ENCODE measurements at places on chromosomes 1 and 21.

GRCh38 chr1:181789395-181789794 lies 272.1 kb downstream of the ZNF648 start:
- DNase-seq, result no peak

GRCh38 chr21:32406405-32406804 lies 6.1 kb upstream of the EVA1C start:
- DNase-seq, result no peak

DNA sequence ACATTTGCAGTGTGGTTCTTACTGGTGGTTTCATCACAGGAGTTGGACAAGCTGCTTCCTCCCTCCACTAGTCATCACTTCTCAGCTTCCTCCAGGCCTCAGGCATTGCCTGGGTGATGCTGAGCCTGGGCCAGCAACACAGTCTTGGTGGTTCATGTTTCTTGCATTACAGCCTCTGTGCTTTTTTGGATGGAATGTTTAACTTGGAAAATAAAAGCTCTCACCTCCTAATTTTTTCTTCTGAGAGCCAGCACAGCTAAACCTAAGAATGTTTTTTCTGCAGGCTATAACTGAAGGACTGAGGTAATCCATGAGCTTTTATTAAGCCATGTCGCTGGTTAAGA lies 66.1 kb upstream of the RHOU start:
- no peak for DNase-seq

DNA sequence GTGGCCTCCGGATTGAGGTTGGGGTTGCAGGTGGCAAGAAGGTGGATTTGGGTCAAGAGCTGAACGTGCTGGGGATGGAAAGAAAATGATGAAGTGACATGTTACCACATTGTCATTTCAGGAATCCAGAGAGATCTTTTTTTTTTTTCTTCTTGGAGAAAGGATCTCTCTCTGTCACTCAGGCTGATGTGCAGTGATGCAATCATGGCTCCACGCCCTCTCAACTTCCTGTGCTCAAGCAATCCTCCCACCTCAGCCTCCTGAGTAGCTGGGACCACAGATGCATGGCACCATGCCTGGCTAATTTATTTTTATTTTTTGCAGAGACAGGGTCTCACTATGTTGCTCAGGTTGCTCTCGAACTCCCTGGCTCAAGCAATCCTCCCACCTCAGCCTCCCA lies 80.6 kb downstream of the GON4L start:
- DNase-seq, result no peak

GRCh38 chr1:33738536-33738935 lies 125.3 kb upstream of the HMGB4 start:
- DNase-seq, result no peak

DNA sequence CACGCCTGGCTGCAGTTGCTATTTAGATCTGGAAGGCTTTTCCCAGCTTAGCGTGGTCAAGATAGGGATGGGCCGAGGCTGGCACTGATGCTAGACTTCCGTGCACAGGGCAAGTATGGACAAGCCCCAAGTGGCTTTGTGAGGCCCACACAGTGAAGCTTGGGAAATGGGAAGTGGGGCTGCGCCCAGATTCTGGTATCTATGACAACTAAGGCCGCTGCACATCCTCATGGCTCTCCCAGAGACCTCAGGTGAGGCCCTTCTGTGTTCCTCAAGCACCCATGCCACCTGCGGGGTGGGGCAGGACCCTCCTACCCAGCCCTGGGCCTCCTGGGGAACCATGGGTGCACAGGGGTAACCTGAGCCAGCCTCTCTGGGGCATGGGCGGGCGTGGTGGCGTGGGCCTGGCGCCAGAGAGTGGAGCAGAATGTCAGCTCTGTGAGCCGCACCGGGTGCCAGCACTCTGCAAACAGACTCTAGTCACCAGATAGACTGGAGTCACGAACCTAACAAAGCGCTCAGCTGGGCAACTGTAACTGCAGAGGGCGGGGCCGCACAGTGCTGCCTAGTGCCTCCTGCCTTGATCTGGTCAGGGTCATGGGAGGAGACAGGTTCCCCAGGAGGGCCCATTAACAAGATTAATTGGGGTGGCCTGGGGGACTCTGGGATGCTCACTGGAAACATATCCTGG lies 46.4 kb downstream of the ELF3 start:
- DNase-seq, result no peak

DNA sequence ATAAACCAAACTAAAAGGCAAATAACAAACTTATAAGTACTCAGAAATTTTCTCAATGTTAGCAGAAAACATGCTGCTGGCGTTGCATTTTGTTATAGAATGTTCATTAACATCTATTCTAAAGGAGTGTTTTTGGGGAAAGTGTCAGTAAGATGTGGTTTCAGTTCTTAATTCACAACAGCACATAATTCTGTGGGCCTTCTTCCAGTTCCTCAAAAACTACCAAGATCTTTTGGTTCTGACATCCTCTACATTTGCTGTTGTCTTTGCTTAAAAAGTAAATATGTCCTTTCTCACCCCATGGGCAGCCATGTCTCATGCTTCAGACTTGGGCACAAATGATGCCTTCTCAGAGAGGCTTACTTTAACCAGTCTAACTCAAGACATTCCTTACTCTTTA lies 152.5 kb downstream of the CDC7 start:
- no peak for DNase-seq

GRCh38 chr1:72781038-72781437 lies 498.7 kb upstream of the NEGR1 start:
- no peak for DNase-seq

GRCh38 chr1:100627936-100628335 lies 90.0 kb downstream of the GPR88 start:
- no peak for DNase-seq

DNA sequence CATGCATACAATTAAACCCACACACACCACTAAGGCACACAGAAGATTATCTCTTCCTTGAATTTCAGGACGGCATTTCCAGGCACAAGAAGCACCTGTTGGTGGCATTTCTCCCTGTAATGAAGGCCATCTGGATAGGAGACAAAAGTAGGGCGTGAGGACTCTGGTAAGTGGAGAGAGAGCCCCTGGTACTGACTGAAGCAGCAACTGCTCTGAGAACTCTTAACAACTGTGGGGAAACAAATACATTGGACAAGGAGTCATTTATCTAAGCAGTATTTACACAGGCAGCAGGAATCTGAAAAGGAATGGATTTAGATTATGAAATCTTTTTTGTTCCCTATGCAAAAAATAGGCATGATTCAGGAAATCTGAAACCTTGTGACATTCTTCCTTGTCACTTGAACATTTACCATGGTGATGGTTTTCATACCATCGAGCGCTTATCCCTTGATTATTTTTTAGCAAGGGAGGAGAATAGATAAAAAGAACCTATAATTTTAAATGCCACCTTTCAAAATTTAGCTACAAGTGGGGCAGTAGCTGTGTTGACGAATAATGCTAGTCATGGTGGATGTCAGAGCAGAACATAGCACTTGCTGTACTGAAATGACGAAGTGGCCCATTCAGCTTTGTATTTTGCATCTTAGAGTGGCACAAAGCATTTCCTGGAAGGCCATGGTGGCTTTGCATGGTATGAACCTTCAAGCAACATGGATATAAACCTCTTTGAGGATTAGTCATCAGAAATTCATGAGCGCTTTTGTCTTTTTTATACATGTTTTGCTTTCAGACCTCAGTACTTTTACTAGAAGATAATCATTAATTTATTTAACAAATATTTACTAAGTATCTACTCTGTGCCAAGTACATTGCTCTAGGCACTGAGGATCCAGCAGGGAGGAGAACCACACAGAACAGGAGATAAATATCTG lies 362.0 kb downstream of the ADGRL2 start:
- DNase-seq, result no peak

DNA sequence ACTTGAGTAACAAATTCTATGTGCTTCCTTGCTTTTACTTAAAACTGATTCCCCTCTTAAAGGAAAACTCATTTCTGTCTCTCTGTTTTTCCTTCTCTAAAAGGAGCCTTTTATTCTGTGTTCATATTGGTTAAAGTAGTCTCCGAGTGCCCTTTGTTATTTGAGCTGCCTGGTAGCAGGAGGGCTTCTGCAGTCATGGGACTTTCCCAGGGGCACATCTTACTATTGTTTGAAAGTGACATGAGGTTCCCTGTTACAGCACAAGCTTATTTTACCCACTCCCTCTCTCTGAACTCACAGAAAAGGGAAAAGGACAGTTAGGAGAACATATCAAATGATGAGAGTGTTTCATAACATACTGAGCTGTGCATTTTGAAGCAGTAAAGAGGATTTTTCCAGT lies 58.1 kb upstream of the ANGPTL1 start:
- no peak for DNase-seq

DNA sequence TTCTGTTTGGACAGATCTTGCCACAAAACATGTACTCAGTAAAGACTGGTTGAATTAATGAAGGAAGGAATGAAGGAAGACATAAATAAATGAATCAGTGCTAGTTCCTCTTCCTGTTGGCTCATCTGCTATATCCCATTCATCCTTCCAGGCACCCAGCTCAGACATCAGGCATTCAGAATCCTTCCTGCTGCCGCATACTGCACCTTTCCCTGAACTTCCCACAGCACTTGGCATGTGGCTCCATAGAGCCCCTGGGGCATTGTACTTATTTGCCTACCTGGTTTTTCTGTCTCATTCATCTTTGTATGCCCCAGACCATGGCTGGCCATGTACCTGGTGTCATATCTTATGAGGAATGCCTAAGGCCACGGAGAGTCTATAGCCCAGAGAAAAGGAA lies 34.4 kb upstream of the ZNF648 start:
- no peak for DNase-seq

GRCh38 chr1:156160743-156161171 lies 7.4 kb downstream of the SEMA4A start:
- DNase-seq, result peak; percentile 75

GRCh38 chr21:44666401-44667320 lies at the start of gene KRTAP12-2:
Gene KRTAP12-2 (minus strand): TSS chr21:44666927. CDS start chr21:44666886, 41 bp downstream.
- no peak for DNase-seq

GRCh38 chr1:88736633-88737248 lies 52.7 kb downstream of the PKN2 start:
- DNase-seq, result peak; percentile 30

DNA sequence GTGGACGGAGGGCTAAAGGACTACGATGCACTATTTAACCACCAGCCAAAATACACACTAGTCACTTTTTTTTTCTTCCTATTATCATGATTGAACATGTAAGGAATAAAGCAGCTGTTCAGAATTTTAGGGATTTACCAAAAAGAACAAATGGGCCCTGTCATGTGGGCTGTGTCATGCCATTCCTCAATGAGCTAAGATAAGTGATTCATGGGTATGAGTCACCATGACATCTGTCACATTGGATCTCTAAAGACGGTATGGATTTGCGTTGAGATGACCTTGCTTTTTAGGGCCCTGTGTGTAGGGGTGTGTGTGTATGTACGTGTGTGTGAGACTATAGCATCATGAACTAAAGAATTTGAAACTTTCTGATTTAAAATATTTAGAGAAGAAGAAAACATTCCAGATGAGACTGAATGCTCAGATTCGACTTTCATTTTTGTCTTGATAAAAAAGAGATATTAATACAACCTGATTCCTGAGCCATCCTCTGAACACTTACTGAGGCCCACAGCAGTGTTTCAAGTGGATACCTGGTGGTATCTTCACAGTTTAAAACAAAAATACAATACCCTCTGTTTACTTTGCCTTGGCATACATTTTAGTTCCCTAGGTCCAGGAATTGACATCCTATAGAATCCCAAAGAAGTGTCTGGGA lies 246.1 kb upstream of the DUSP10 start:
- DNase-seq, result no peak

- no peak for DNase-seq
These were observed 8.9 kb upstream of the CTSE start for GRCh38 chr1:206032380-206033140.

DNA sequence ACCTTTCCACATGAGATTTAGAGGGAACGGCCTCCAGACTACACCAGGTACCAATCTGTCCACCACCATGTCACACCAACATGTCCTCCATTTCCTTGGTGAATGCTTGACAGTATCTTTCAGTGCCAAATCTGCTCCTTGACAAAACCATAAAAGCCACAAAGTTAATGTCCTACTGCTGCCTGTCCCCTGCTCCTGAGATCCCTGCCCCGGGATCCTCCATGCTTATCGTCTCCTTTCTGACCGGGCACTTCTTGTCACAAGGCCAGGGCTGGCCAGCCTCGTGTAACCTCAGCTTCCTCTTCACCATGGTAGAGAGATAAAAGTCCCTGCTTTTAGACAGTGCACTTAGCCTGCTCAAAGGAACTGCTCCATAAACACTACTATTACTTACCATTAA lies 136.2 kb downstream of the NAV1 start:
- no peak for DNase-seq

GRCh38 chr1:200437556-200438203 lies 27.8 kb upstream of the ZNF281 start:
- DNase-seq, result peak; percentile 18

DNA sequence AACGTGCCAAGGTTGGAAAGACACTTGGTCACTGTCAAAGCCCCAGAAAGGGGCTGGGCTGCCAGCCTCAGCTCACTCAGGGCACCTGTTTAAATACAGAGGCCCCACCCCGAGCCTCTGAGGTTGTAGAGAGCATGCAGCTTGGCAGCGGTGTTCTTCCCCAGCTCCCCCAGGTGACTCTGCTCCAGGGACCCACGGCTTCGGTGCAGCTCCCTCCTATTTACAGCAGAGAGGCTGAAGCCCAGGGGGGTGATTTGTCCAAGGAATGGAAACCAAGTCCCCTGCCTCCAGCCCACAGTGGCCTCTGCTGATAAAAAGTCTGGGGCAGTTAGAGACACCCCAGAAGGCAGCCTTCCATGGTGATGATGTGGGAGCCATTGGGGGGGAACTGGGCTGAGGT lies 9.1 kb upstream of the C1QA start:
- no peak for DNase-seq

GRCh38 chr1:115181231-115181630 lies 91.9 kb upstream of the TSPAN2 start:
- DNase-seq, result no peak

DNA sequence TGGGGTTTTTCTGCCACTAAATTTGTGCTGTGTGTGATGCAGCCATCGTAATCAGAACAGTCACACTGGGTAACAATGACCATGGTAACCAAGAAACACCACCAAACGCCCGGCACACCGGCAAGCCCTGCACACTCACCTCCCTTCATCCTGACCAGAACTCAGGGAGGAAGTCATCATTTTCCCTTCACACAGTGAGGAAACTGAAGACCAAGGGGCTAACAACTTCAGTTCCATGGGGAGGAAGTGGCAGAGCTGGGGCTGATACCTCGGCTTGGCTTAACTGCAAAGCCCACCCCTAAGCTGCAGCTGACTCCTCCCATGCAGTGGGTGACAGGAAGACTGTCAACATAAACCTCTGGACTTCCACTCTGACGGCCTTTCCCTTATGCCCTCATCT lies 69.3 kb upstream of the BCAR3 start:
- DNase-seq, result no peak

GRCh38 chr1:109270623-109271317 lies 12.2 kb downstream of the PSRC1 start:
- no peak for DNase-seq

GRCh38 chr1:53704804-53705445 lies 34.0 kb downstream of the GLIS1 start:
- no peak for DNase-seq

DNA sequence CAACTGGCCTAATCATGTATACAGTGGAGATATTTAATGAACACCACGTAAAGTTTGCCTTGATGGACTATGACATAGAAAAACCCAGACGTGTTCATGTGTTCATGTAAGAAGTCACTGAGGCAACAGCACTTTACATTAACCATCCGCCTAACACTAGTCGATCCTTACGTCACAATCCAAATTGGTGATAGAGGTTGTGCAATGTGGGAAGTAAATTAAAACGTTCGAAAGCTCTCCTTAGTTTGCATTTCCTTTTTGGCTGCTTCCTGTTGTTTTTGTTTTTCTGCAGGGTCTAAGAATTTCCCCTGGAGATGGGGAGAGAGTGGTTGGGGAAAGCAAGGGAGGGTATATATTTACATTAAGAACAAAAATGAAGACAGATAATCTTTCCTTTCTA lies 587.5 kb upstream of the ADGRL2 start:
- DNase-seq, result no peak

- peak; percentile 65 for DNase-seq
These were observed 950 bp upstream of the EVA1C start for GRCh38 chr21:32411350-32412161.
